ENCODE measurements at places on chromosomes 6 and 20.

DNA sequence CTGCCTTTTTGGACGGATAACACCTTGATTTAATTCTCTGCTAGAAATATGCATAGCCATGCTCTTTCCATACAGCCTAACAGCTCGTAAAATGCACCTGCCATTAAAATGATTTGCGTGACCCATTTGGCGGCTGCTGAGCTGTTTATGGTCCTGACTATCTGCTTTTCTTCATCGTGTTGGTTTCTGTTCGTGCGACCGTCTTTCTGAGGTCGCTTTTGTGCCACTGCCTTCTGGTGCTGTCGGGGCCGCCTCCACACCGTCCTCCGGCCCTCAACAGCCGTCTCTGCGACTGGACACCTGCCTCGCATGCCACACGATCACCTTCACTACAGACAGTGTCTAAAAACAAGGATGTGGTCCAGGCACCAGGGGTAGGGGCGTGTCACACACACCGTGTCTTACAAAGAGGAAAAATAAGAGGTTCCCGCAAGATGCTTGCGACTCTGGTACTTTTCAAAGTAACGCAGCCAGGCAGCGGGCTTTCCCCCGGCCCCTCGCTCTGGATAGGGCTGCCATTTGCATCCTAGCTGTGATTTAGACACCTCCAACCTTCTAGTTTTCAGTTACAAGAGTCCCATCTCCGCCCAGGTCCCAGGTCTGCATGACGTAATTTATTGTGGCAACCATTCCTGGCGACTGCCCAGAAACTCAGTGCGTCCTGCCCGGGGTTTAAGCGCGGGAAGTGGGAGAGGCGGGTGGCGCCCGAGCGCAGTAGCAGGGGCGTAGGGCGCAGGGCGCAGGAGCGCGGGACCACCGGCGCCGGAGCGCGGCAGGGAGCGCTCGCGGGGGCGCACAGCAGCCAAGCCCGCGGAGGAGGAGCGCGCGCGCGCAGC lies at the start of gene STMND1:
Gene STMND1 (plus strand): TSS at position 629 of the 836 bp plus-strand sequence. CDS start 208 bp downstream, outside the sequence.
- DNase-seq: no peak

GRCh38 chr6:47456536-47456975 lies 21.0 kb upstream of the CD2AP start:
- DNase-seq: no peak

DNA sequence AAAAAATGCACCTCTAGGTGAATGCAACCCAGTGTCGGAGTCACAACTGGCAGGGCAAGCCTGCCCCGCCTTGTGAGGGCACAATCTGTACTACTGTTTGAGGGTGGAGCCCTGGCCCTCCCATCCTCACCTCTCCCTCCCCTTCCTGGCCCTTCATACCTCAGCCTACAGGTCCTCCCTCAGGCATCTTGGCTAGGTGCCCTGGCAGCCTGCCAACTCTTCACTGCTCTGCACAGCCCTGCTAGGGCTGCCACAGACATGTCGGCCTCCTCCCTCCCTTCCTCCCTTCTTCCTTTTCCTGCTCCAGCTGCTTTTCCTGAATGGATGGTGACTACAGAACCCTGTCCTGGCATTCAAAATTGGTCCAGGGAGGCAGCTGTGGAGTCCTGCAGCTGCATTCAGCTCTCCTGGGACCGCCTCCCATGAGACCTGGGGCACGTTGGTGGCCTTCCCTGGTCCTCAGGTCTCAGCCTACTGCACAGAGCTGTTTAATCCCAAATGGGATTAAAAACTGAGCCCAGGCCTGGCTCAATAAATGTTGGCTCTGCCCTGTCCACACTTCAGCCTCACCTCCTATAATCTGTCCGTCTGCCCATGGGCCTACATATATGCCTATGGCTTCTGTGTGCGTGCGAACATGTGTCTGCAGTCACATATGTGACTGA lies 52.7 kb downstream of the CDH22 start:
- DNase-seq: peak; percentile 2

- no peak for DNase-seq
Observed at GRCh38 chr6:135114355-135115145, 59.9 kb upstream of the HBS1L start.

DNA sequence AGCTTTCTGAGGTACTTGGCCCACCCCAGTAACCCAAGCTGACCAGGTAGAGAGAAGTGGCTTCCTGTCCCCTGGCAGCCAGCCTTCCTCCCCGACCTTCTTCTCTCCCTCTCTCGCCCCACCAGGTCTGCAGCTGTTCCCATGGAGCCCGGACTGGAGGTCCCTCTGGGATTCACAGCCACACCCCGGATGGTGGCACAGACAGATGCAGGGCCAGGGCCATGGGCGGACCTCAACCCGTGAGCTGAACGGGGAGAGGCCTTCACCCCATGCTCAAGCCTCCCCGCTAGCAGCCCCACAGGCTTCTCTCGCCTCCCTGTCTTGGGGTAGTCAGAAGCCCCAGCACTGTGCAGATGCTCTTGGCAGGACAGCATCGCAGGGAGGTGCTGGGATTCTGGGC lies 41.3 kb downstream of the CPXM1 start:
- no peak for DNase-seq

All from T-helper 9 cell (primary cell).